Stimulated activated CD4-positive, alpha-beta T cell treated with anti-CD3 and anti-CD28 coated beads, TNF-alpha, amount 100 ng/mL, for 1 hour (primary cell): ENCODE measurements at places on chromosomes 7 and 10.

GRCh38 chr7:32762925-32763293 is 128.7 kb downstream of the KBTBD2 start:
- DNase-seq: no peak

DNA sequence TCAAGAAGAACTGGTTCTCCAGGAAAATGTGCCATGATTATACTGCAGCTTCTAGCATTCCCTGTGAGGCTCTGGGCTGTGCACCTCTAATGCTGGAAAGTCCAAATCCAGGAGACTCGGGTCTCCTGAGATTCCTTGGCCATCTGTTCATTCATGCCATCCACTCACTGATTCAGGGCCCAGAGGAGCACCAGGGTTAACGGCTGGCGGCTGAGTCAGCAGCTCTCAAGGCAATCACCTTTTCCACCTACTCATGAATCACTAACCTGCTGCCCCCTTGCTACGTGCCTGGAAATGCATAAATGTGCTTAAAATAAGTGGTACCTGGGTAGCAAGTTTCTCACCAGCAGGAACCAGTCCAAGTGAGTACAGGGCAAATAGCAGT is 132.7 kb downstream of the KCNMA1 start:
- no peak for DNase-seq

GRCh38 chr10:61965703-61966395 is 64.3 kb downstream of the ARID5B start:
- DNase-seq: no peak

DNA sequence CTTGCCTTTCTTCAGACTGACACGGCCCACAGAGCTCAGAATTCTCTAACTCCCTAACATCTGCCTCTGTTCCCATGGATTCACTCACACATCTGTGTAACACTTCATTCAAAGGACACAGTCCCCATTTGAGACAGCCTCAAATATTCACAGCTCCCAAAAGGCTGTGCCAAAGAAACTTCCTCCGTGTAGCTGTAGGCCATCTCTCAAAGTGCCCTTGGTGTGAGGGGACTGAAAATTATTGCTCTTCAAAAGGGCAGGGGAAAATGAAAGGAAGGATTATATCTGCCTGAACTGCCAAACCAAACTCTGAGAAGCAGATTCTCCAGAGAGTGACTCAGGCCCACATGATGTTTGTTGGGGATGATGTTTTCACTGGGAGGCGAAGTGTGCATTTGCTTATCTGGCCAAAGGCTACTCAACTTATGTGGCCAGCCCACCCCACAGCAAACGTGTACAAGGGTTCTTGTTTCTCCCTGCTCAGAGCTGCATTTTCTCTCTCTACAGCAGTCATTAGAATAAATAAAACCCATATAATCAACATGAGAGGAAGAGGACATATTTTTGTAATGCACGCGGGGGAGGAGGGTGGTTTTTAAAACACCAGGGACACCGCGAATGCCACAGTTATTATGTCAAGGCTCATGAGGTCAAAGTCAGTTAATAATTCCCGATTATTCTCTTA is 302.4 kb upstream of the NFE2L3 start:
- DNase-seq: no peak

DNA sequence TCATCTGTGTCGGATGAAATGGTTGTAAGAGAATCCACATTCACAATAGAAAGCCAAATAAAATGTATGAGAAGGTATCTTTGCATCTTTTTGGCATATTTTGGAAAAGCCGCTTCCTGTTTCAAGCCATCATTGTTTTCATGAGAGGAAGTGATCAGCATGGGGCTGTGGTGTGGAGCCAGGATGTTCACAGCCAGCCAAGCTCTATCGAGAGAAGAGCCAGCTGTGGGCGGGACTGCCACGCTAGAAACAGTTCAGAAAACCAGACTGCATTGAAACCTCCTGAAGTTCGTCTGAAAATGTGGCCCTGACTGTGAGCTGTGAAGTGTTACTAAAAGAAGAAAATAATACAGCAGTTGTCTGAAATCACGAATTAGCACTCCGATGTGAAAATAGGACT is 21.2 kb upstream of the NPS start:
- no peak for DNase-seq

GRCh38 chr7:39333701-39334100 is 232.5 kb upstream of the YAE1 start:
- no peak for DNase-seq

GRCh38 chr10:87054373-87055295 is 34.5 kb downstream of the FAM25A start:
- DNase-seq: no peak

DNA sequence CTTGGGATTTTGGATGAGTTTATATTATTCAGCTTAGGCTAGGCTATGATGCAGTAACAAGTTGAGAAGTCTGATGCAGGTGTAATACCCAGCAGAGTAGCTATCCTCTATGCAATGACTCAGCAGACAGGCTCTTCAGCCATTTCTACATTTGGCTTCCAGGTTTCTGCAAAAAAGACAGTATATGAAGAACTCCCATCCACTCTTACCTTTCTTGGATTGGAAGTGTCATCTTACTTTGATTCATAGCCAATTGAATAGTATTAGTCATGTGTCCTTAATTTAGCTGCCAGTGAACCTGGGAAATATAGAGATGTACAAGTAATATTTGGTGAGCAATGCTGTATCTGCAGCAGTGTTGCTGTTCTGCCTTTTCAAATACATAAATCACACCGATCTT is 127.8 kb upstream of the NPSR1 start:
- no peak for DNase-seq

- no peak for DNase-seq
Observed at GRCh38 chr10:1153805-1154351, 97.7 kb downstream of the WDR37 start.

DNA sequence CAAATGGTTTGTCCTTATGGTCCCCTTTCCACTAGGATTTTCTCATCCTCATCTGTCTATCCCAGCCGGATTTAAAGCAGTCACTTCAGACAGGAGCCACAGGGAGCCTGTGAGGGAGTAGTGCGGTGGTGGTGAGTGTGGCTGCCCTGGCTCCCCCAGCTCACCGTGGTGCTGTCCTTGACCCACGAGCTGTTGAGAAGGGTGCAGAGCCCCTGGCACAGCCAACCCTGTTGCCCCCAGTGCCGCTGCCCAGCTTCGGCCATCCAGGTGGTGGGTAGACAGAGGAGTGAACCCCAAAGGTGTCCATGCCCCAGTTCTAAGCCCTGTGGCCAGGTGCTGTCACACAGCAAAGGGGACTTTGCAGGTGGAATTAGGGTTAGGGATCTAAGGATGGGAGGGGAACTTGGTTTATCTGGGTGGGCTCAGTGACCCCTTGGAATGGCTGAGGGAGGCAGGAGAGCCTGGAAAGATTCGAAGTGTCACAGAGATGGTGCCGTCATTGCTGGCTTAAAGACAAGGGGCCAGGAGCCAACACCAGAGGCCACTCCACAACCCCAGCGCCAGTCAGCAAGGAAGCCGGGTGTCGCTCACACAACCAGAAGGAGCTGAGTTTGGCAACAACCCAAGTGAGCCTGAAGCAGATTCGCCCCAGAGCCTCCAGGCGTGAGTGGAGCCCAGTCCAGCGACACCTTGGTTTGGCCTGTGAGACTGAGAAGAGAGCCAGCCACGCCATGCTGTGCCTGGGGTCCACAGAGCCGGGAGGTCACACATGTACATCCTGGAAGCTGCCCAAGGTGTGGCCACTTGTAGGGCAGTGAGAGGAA is 142.4 kb downstream of the ADCY1 start:
- no peak for DNase-seq

DNA sequence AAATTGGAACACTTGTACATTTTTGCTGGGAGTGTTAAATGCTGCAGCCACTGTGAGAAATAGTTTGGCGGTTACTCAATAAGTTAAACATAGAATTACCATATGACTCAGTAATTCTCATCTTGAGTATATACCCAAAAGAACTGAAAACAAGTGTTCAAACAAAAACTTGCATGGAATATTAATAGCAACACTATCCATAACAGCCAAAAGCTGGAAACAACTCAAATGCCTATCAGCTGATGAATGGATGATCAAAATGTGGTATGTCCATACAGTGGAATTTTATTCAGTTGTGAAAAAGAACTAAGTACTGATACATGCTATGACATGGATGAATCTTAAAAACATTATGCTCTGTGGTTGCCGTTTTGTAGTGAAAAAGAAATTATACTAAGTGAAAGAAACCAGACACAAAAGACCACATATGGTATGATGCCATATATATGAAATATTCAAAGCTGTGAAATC is 63.0 kb upstream of the SP4 start:
- DNase-seq: no peak

DNA sequence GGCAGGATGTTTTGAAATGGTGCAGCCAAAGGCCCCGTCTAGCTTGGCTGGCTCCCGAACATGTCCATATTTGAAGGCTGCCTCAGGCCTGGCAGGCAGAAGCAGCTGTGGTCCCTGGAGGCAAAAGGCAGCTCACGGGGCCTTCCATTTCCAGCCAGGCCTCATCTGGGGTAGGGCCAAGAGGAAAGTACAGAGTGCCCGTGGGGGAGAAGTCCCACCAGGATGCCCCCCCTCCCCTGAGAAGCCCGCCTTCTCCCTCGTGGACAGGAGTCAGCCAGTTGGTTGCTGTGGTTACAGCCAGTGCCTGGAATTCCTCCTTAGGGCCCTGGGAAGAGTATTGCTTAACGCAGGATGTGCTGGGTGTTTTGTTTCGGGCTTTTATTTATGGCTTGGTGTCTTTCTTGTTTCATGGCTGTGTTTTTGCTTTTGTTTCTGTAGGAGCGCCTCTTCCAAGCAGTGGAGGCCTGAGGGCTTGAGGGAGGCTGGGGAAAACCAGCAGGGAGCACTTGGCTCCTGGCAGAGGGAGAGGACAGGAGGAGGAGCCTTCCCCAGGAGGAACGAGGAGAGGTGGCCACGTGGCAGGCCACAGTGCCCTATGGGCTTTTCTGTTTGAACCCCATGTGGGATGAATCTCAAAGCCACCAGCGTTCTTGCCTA is 45.4 kb downstream of the CHST3 start:
- DNase-seq: no peak

DNA sequence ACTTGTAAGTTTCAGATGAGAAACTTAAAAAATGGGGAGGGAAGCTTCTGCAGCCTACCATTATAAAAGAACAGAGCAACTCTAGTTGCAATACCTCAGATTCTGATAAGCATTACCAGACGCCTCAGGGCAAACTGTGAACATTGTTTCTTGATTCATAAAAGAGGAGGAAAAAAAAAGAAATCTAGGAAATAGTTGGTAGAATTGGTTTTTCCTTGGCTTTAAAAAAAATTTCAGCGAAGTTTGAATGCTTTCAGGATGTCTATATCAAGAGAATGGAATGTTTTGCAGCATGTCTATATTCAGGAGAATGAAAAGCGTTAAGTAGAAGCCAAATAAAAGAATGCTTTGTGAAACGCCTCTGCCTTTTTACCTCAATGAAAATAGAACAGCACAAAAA is 17.5 kb upstream of the ANLN start:
- no peak for DNase-seq

DNA sequence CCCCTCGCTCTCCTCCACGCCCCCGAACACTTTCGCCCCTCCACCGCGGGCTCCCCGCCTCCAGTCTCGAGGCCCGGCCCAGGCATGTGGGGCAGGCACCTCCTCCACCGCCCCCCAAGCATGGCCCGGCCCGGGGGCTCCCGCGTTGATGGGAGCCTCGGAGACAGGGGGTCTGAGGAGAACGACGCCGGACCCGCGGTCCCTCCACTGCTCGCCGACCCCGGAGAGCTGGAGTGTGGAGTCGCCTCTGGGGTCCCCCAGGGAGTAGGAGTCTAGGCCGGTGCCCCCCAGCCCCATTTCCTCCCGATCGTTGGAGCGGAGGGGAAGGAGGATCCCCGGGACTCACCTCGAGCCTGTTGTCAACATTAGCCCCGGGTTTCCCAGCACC is 206 bp downstream of the UPF2 start:
- peak; percentile 40 for DNase-seq

- no peak for DNase-seq
Observed at GRCh38 chr7:120864141-120864900, 6.4 kb upstream of the TSPAN12 start.

DNA sequence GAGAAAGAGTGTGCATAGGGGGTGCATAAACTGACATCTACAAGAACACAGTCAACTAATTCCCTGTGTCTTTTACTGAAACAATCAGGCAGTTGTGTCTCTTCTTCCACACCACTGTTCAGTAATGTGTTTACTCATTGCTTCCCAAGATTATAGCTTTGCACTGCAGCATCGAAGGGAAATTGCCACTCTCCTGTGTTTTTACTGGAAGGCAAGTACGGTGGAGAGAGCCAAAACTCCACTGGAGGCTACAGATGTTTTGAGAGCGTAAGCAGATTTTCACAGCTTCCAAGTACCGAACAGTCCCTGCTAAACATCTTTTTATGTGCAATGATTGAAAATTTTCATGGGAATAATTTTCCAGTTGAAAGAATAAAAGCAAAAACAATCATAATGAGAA is 510.5 kb upstream of the AKR1E2 start:
- no peak for DNase-seq

- DNase-seq: no peak
Observed at GRCh38 chr10:19815731-19816410, 361 bp upstream of the PLXDC2 start.

GRCh38 chr10:30986053-30986555 is 45.6 kb downstream of the ZNF438 start:
- no peak for DNase-seq

DNA sequence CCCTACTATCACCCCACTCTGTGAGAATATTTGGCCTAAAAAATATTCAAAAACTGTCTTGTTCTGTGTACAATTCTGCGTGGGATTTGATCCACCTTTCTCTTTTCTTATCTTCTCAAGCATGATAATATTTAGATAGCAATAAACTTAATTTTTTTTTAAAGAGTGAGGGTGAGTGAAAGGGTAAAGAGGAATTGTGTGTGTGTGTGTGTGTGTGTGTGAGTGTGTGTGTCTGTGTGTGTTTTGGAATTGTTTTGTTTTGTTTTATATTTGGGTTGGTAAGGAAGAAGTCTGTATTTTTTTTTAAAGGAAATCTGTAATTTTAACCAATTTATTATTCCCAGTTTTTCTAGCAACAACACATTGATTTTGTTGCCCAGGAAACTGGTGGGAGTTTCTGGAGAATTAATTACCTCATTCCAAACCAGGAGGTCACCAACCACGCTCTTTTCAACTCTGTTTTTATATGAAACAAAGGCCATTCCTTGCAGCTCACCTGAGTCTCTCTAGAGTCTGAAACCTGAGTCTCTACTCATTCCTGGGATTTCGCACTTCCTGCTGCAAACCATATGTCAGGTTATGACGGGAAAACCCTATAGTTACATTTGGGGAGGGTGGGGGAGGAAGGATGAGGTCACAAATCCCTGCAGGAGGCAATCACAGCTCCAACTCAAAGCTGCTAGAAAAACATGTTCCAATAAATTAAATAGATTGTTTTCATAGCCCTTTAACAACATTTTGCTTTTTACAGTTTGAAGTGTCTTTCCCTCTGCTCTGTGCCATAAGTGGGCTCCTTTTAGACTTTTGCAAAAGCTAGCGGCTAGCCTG is 38.1 kb upstream of the XPNPEP1 start:
- DNase-seq: no peak

- DNase-seq: no peak
Observed at GRCh38 chr10:90484518-90484917, 373.3 kb downstream of the HTR7 start.
